ENCODE measurements at places on chromosomes 6 and 20.

GRCh38 chr6:40671001-40671693 lies 84.0 kb upstream of the LRFN2 start:
- no peak for DNase-seq

GRCh38 chr6:35213298-35213791 lies 411 bp upstream of the SCUBE3 start:
- DNase-seq, result no peak

DNA sequence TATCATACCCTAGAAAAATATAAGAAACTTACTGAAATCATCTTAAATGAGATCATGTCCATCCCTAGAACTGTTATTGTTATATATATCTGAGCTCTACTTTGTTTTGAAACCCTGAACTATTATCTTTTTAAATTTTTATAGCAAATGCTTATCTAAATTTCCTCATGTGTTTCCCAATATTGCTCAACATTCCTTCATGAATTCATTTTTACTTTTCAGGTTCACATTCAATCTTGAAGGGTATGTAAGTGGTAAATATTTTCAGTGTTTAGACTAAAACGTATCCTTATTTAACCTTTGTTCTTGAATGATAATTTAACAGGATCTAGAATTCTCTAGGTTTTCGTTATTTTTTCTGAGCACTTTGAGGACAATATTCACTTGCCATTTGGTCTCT lies 23.9 kb downstream of the PDE7B start:
- no peak for DNase-seq

GRCh38 chr6:121521164-121521555 lies 85.7 kb downstream of the GJA1 start:
- no peak for DNase-seq

DNA sequence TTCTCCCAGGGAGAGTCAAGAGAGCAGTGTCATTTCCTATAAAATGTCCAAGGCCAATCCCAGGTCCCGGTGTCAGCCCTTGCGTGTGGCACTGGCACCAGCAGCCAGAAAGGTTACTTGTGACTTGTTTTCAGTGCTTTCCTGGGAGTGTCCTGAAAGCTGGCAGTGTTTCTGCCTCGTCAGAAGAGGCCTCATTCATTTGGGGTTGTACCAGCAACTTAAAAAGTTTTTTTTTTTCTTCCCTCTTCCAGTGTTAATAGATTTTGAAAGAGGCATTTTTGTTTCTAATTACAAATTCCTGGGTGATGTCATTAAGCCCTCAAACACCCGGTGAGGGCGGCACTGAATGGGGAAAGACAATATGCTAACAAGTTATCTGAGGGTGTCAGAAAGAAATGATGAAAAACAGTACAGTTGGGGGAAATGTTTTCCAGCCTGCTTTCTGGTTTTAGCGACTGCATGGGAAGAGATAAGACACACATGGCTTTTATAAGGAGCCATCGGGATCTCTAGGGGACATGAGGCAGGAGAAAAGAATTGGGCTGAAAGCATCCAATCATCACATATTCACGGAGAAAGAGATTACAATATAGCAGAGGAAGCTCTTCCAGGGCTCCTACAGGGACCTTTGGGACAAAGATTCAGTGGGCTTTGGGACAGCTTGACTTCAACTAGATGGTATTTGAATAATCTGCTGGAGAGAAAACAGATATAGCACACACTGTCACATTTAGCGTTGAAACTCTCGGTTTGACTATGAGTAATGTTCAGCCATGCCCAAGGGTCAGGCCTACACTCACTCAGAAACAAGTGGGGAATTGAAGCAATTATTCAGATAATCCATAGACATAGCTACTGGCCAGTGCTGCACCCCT lies 153.0 kb downstream of the BCAS1 start:
- no peak for DNase-seq

DNA sequence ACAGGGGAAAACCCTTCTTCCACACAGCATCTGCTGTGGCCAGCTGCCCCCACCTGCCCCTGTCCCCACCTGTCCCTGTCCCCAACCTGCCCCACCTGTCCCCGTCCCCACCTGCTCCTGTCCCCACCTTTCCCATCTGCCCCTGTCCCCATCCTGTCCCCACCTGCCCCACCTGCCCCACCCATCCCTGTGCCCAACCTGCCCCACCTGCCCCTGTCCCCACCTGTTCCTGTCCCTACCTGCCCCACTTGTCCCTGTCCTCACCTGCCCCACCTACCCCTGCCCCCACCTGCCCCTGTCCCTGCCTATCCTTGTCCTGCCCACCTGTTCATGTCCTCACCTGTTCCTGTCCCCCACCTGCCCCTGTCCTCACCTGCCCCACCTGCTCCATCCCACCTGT lies 6.4 kb upstream of the MYT1 start:
- no peak for DNase-seq

GRCh38 chr6:15352845-15353244 lies 107.0 kb downstream of the JARID2 start:
- no peak for DNase-seq

- no peak for DNase-seq
Measured at GRCh38 chr6:40586369-40587201, 579 bp downstream of the LRFN2 start.

- DNase-seq, result no peak
Measured at GRCh38 chr20:13468166-13468565, 170.6 kb downstream of the TASP1 start.

- DNase-seq, result no peak
Measured at GRCh38 chr20:39699166-39699725, 737.1 kb downstream of the DHX35 start.

DNA sequence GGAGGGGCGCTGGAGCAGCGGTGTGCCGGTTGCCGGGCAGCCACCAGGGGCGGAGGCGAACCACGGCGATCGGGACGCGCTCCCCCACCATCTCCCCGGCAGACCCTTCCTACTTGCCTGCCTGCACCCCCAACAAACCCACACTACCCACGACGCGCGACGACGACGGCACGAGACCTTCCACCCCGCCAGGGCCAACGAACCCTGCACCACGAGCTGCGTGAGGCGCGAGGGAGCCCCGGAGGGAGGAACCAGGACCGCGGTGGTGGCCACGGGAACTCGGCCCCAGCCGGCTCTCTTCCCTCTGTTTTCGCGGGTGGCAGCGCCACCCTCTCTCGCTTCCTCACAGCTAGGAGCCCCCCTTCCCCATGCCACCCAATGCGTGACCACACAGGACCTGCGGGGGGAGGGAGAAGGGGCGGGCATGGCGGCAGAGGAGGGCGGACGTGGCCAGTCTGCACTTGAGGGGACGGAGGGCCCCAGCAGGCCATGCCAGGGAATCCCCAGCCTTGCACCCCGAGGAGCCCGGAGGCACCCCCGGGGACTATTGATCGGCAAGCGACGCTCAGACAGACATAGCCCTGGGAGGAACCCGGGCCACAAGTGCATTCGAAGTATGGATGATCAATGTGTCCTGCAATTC lies 1516.4 kb upstream of the DEFB115 start:
- no peak for DNase-seq

- no peak for DNase-seq
Measured at GRCh38 chr6:162525181-162525580, 202.4 kb downstream of the PRKN start.

DNA sequence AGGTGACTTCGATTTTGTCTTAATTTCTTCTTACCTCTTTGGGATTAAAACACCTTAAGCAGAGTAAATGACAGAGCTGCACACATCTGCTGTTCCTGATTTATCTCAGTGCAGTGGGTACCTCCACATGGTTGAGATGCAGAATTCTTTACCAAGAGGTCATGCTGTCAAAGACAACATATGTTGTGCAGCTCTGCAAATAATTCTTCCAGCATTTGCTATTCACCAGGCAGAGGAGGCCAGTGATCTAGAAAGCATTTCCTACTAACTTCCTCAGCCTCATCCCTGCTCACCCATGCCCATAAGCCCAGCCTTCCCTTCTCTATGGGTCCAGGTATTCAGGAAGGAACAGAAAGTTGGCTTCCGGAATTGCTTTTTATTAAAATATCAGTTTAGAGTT lies 109.3 kb downstream of the THBS2 start:
- DNase-seq, result no peak

DNA sequence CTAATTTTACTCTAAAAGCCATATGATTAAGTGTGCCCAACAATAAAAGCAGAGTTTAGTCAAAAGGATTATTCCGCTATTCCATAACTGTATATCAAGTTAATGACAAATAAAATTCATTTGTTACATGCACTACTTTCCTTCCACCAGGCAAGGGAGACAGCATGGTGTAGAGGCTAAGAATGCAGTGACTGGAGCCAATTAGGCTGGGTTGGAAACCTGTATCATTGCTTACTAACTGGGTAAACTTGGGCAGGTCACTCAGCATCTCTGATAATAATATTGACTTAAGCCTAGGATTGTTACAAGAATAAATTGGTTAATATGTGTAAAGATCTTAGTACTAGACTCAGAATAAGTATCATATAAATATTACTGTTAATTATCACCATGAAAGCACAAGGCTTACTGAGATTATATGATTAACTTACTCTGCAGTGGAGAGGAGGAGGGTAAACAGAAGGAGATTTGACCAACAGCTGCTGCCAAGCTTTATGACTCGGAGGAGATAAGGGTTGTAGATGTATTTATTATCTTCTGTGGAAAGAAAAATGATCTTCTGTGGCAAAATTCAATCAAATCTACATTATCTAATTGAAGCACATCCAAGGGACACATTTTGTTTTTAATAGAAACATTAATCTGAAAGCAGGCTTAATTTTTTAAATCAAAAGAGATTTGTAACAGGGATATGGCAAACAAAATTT lies 1459.9 kb downstream of the GRIK2 start:
- DNase-seq, result no peak

- no peak for DNase-seq
Measured at GRCh38 chr20:58822748-58823730, 27.7 kb downstream of the GNAS-AS1 start.

DNA sequence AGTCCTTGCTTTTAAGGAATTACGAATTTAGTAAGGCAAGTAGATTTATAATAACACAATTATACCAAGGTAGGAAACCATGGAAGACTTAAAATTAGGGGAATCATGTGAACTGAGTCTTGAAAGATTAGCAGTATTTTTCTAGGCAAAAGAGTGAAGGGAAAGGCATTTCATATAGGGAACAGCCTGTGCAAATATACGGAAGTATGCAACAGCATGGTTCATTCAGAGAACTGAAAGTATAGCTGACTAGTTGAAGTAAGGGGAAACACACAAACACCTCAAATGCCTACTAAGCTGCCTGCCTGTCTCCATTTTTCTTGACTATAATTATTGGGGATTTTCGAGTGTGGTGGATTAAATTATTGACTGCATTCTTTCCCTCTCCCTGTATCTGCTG lies 39.0 kb upstream of the ECHDC1 start:
- no peak for DNase-seq

- no peak for DNase-seq
Measured at GRCh38 chr20:22691369-22692118, 107.2 kb upstream of the FOXA2 start.

DNA sequence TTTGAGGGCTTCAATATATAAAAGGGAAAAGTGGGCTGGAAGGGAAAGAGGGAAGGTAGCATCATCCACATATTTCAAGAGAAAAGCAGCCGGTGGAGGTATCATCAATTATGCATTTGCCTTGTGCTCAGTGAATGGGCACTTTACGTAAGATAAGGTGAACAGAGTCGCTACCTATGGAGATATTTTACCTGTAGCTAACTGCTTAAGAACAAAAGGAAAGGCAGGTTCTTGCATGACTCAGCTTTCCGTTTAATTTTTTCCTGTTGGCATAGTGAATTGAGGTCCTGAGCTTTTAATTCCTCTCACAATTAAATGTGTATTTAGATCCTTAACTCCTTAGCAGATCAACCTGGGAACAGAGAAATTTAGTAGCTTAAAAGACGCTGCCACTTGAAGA lies 25.5 kb upstream of the PLCB4 start:
- DNase-seq, result no peak

DNA sequence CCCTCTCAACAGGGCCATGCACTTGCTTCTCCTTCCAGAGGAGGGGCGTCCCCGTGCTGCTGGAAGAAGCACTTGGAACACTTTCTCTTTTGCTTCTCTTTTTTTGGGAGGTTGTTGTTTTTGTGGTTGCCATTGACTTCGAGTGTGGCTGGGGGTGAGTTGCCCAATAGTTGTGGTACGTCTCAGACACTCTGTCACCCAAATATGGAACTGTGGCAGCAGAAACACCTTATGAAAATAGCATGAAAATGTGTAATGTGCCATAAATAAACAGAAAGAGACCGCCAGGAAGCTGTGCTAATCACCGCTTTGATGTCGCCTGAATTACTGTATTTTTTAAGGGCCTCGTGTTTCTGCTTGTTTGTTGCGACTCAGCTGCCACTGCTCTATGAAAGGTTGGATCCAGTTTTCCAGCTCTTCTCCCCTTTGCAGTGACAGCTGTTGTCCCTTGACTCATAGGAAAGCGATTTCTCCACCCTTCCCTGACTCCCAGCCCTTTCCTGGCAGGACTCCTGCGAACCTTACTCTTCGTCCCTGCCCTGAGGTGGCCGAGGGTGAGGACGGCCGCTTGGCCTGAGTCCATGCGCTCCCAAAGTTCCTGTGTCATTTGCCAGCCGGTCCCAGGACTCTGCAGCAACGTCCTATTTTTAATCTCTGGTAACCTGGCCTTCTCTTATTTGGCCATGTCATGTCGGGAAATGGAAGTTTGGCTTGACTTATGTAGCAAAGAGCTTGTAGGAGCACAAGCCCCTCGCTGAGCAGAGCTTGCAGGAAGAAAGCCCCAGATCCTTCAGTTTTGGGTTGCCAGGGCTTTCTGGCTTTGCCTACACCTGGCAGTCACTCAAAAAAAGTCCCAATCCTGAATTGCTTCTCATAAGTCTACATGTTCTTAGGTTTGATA lies 694.6 kb downstream of the QKI start:
- no peak for DNase-seq

GRCh38 chr20:13758884-13759283 lies 25.8 kb downstream of the ESF1 start:
- no peak for DNase-seq

Data from GOT3 (cell line).